ENCODE measurements at places on chromosomes 4 and X. TPM values are rescaled to one million over a fixed set of nuclear protein-coding genes. Genes with fewer than 3 reads are reported as not detected.

GRCh38 chr4:61094854-61095598 is 105.1 kb upstream of the ADGRL3 start:
- H3K27me3 ChIP-seq = no peaks in the 10 kb centered on the region
- no peaks in the 10 kb centered on the region for H3K36me3 ChIP-seq
- H3K4me3 ChIP-seq = no peak overlapping the region
- no peaks in the 10 kb centered on the region for H3K4me1 ChIP-seq
- H3K27ac ChIP-seq = no peak overlapping the region
- no peak for DNase-seq

DNA sequence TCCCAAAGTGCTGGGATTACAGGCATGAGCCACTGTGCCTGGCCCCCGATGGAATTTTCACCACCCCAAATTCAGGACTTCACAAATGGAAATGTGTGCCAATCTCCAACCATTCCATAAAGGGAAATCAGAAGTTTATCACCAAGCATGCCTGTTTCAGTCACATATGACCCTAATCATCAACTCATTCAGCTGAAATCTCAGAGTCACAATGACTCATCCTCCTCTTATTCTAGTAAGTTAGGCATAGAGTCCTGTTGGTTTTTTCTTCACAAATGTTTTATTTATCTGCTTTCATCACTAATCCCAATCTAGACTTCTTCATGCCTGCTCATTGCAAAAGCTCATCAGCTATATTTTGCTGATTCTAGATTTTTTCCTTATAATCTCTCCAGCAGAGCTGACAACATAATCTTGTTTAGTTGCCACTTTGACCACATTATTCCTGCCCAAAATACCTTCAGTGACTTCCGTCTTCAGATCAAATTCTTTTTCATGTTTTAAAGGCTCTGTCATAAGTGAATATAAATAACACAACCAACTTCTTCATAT is 83.3 kb downstream of the SLC7A11 start:
- peaks cover 20% of the 10 kb centered on the region for H3K4me1 ChIP-seq
- DNase-seq = no peak
- no peaks in the 10 kb centered on the region for H3K36me3 ChIP-seq
- H3K27ac ChIP-seq = no peak overlapping the region

DNA sequence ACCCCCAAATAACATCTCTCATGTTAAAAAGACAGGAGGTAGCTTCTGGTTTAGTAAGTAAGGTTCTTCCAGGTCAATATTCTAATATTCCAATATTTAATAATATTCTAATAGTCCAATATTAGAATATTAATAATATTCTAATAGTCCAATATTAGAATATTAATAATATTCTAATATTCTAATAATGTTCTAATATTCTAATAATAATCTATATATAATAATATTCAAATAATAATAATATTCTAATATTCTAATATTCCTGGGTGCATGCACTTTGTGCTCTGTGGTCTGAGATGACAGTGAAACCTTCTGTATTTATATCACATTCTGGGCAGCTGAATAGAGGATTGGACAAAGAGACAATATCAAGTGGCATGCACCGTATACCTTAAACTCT is 96.1 kb downstream of the PCDH10 start:
- no peaks in the 10 kb centered on the region for H3K27me3 ChIP-seq
- H3K36me3 ChIP-seq = no peaks in the 10 kb centered on the region
- peaks cover 5% of the 10 kb centered on the region for H3K4me1 ChIP-seq
- no peak for DNase-seq
- H3K4me3 ChIP-seq = no peak overlapping the region
- H3K27ac ChIP-seq = no peak overlapping the region

DNA sequence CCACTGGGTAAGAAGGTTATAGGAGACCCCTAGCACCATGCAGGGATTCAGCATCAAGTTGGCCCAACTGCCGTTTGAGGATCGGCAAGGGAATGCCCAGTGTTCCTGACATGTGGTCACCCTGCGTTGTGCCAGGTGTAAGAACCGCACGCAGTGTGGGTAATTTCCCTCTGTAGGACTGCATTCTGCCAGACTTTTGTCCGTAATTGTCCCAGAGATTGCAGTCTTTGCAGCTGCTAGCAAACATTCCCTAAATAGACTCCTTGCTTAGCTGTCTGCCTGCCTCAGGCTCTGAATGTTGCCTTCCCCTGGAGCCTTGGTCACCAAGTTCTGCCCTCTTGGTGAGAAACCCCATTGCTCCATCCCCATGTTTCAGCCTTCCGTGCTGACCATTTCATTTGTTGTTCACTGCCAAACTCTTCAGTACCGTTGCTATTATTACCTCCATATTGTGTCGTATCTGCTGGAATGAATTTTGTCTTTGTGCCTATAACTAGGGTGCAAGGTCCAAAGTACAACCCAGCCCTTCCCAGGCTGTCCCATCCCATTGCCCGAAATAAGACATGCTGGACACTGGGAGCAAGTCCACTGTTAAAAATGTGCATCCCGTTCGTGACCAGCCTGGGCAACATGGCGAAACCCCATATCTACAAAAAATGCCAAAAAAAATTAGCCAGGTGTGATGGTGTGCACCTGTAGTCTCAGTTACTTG is 53.8 kb upstream of the USP9X start:
- H3K4me1 ChIP-seq = peaks cover 42% of the 10 kb centered on the region
- H3K27me3 ChIP-seq = no peaks in the 10 kb centered on the region
- no peak for DNase-seq
- H3K36me3 ChIP-seq = no peaks in the 10 kb centered on the region

GRCh38 chr4:147134536-147135210 is 189.0 kb upstream of the TTC29 start:
- no peaks in the 10 kb centered on the region for H3K36me3 ChIP-seq
- H3K27ac ChIP-seq = no peak overlapping the region
- no peak for DNase-seq
- no peaks in the 10 kb centered on the region for H3K27me3 ChIP-seq
- H3K4me3 ChIP-seq = no peak overlapping the region

- no peaks in the 10 kb centered on the region for H3K4me1 ChIP-seq
- no peak for DNase-seq
- H3K4me3 ChIP-seq = no peak overlapping the region
- no peak overlapping the region for H3K27ac ChIP-seq
- H3K36me3 ChIP-seq = no peaks in the 10 kb centered on the region
- H3K27me3 ChIP-seq = no peaks in the 10 kb centered on the region
Observed at GRCh38 chr4:103757631-103758030, 37.8 kb upstream of the TACR3 start.

DNA sequence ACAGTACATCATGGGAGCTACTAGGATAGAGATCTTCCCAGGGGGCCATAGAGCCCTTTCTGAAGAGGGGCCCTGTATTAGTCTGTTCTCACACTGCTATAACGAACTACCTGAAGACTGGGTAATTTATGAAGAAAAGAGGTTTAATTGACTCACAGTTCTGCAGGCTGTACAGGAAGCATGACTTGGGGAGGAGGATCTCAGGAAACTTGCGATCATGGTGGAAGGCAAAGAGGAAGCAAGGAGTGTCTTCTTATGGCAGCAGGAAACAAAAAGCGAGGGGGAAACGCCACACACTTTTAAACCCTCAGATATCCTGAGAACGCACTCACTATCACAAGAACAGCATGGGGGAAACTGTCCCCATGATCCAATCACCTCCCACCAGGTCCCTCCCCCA is 4.2 kb upstream of the SLC9A6 start:
- no peak overlapping the region for H3K4me3 ChIP-seq
- peaks cover 20% of the 10 kb centered on the region for H3K4me1 ChIP-seq
- no peak for DNase-seq
- H3K27me3 ChIP-seq = peaks cover 4% of the 10 kb centered on the region
- H3K36me3 ChIP-seq = no peaks in the 10 kb centered on the region

DNA sequence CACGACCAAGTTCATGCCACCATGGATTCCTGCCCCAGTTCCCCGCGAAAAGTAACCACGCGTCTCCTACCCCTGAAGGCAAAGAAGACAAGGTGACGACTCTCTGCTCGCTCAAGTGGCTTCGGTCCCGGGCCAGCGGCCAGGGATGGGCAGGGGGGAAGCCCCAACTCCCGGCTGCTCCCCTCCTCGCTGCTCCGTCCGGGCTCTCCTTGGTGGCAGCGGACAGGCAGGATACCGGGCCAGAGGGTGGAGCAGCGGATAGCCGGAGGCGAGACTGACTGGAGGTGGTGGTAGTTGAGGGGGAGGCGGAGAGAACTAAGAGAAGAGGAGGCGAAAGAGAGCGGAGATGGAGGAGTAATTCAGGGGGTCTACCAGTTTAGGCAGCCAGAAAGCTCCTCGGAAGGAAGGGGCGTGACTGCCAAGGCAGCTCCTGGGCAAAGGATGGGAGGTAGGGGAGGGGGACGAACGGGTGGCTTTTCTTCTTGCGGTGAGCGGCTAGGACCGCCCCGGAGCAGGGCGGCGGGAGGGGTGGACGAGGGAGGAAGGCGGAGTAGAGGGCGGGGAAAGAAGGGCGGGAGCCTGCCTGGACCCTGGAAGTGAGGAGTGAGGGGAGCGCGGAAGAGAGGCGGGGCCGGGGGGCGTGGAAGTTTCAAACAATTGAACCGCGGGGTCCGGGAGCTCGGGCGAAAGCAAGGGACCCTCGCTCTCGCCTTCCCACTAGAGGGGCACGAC is at the start of gene AMOT:
AMOT (minus strand) TSS at position 450 of the 732 bp plus-strand sequence. CDS start 17,705 bp downstream, outside the sequence.
- H3K27ac ChIP-seq = peak within 1 kb of the TSS; percentile 87
- peaks cover 19% of the 10 kb centered on the region for H3K4me1 ChIP-seq
- peak within 1 kb of the TSS; percentile 90 for H3K4me3 ChIP-seq
- peak; percentile 85 for DNase-seq
- peaks cover 3% of the 10 kb centered on the region for H3K36me3 ChIP-seq
- H3K27me3 ChIP-seq = peaks cover 41% of the 10 kb centered on the region

DNA sequence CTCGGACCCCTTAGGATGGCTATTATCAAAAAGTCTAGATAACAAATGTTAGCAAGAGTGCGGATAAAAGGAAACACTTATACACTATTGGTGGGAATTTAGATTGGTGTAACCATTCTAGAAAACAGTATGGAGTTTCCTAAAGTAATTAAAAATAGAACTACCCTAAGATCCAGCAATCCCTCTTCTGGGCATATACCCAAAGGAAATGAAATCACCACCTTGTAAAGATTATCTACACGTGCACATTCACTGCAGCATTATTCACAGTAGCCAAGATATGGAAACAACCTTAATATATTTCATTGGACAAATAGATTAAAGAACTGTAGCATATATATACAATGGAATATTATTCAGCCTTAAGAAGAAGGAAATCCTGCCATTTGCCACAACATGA is 462.4 kb downstream of the IQCM start:
- H3K27ac ChIP-seq = no peak overlapping the region
- no peaks in the 10 kb centered on the region for H3K4me1 ChIP-seq
- no peak overlapping the region for H3K4me3 ChIP-seq
- H3K36me3 ChIP-seq = peaks cover 4% of the 10 kb centered on the region
- H3K27me3 ChIP-seq = no peaks in the 10 kb centered on the region

- H3K27ac ChIP-seq = peak overlapping the region; percentile 54
- peaks cover 29% of the 10 kb centered on the region for H3K4me1 ChIP-seq
- DNase-seq = no peak
- H3K4me3 ChIP-seq = no peak overlapping the region
Observed at GRCh38 chr4:40963897-40964478, 214.2 kb downstream of the NSUN7 start.

- peak overlapping the region; percentile 35 for H3K27ac ChIP-seq
- H3K4me1 ChIP-seq = peaks cover 69% of the 10 kb centered on the region
- H3K27me3 ChIP-seq = no peaks in the 10 kb centered on the region
- no peak for DNase-seq
- H3K36me3 ChIP-seq = peaks cover 4% of the 10 kb centered on the region
- H3K4me3 ChIP-seq = no peak overlapping the region
Observed at GRCh38 chr4:85823295-85823694, 348.3 kb downstream of the ARHGAP24 start.

GRCh38 chr4:3335385-3335784 is 42.6 kb downstream of the RGS12 start:
- H3K27ac ChIP-seq = 0 out of 2 replicates have a peak overlapping the region, but pooled peaks have one; percentile 12
- H3K36me3 ChIP-seq = no peaks in the 10 kb centered on the region
- no peak overlapping the region for H3K4me3 ChIP-seq
- H3K4me1 ChIP-seq = no peaks in the 10 kb centered on the region
- H3K27me3 ChIP-seq = no peaks in the 10 kb centered on the region
- no peak for DNase-seq

DNA sequence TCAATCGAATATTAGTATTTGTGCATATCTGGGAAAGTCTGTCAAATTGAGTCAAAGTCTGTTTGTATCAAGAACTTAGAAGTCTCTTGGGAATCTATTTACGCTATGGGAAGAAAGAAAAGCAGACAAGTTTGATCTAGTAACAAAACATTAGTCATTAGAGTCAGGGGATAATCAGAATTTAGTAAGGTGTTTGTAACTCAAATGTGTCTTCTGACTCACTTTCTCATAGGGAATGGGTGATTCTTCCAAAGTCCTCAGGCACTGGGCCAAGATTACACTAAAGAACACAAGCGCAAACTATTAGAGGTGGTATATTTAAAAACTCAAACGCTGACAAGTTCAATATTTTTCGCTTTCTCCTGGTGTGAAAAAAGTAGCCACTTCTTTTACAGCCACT is 926.5 kb downstream of the PDHA2 start:
- peaks cover 6% of the 10 kb centered on the region for H3K4me1 ChIP-seq
- no peaks in the 10 kb centered on the region for H3K27me3 ChIP-seq
- H3K36me3 ChIP-seq = peaks cover 10% of the 10 kb centered on the region
- H3K4me3 ChIP-seq = no peak overlapping the region
- no peak overlapping the region for H3K27ac ChIP-seq

- no peak overlapping the region for H3K4me3 ChIP-seq
- H3K36me3 ChIP-seq = no peaks in the 10 kb centered on the region
- no peak overlapping the region for H3K27ac ChIP-seq
- no peak for DNase-seq
Observed at GRCh38 chrX:136193771-136194170, 46.4 kb downstream of the FHL1 start.

DNA sequence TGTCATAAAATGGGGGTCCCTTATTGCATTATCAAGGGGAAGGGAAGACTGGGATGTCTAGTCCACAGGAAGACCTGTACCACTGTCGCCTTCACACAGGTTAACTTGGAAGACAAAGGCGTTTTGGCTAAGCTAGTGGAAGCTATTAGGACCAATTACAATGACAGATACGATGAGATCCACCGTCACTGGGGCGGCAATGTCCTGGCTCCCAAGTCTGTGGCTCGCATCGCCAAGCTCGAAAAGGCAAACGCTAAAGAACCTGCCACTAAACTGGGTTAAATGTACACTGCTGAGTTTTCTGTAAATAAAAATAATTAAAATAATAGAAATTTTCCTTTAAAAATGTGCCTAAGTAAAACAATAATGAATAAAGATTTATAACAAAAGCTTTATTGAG is 30.6 kb downstream of the AASDH start:
- H3K36me3 ChIP-seq = peaks cover 38% of the 10 kb centered on the region
- no peak overlapping the region for H3K27ac ChIP-seq
- H3K27me3 ChIP-seq = no peaks in the 10 kb centered on the region
- no peak for DNase-seq

The EXOC1L gene
- total RNA-seq = not detected

The MAB21L2 gene
- total RNA-seq = not detected

The CDKN2AIP gene
- total RNA-seq = 17.1 TPM

The ZDHHC15 gene
- total RNA-seq = 1.5 TPM

The ASB5 gene
- total RNA-seq = 0.18 TPM

The LPAR4 gene
- 7.8 TPM for total RNA-seq

The CXorf65 gene
- not detected for total RNA-seq

The DRD5 gene
- not detected for total RNA-seq

The GAGE12E gene
- total RNA-seq = not detected

The TLL1 gene
- 0.46 TPM for total RNA-seq

The GATA1 gene
- 0.26 TPM for total RNA-seq
